A172 (cell line): ENCODE measurements at places on chromosomes 16 and 17.

- no peak for DNase-seq
Measured at GRCh38 chr16:14284930-14285512, 213.9 kb downstream of the MRTFB start.

DNA sequence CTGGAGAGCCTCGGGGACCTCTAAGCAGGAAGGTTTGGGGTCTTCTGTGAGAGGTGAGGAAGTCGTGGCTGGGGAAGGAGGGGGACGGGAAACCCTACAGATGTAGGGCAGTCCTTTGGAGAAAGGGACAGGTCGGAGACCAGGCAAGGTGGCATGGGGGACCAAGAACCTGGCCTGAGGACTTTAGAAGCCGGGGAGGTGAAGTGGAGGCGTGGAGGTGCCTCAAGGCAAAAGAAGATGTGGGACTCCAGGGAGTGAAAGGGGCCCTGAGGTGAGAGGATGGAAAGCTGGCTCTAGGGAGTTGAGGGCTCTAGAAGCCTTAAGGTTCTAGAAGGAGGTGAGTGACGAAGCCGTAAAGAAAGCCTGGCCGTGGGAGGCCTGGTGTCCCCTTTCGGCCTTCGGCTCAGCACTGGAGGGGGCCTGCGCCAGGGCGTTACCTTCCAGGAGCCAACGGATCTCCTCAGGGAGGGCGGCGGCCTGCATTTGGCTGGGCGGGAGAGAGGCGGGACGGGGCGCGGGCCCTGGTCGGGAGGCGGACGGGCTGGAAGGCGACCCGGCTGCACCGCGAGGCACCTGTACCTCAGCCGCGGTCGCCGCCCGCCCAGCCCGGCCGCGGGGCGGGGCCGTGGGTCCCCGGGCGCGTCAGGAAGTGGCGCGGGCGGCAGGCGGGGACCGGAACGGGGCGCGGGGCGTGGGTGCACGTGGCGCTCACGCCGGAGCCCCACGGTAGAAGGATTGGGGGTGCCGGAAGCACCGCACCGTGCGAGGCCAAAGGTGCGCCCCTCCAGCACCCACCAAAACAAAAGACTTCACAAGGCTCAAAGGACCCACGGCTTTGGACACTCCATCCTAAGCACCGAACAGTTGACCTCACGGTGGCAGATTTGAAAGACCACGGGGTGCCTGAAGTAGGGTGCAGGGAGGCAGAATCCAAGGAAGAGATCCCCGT lies at the start of gene SKAP1:
TSS of gene SKAP1 (minus strand) at position 577 of the 949 bp plus-strand sequence.
- no peak for DNase-seq

- no peak for DNase-seq
Measured at GRCh38 chr17:81170727-81171494, 4.9 kb upstream of the AATK start.

GRCh38 chr17:20924306-20924705 lies 118.5 kb downstream of the USP22 start:
- DNase-seq: no peak

GRCh38 chr16:82638095-82638798 lies 11.5 kb downstream of the CDH13 start:
- peak; percentile 92 for DNase-seq

DNA sequence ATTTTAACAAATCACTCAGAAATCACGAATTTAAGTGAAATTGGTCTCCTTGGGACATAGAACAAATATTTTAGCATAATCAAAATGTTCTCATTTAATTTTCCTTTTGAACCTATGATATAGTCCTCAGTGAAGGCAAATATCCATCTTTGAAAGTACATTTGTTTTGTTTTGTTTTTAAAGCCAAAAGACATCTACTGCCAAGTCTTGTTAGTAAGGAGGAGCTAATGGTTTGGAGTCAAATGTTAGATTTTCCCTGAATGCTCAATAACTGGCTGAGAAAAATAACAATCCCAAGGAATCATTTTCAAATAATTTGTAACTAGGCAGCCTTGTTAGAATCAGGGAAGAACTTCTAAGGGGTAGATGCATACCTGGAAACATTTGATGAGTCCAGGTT lies 302.9 kb upstream of the MAF start:
- DNase-seq: no peak

- DNase-seq: no peak
Measured at GRCh38 chr17:52505601-52506000, 347.1 kb upstream of the CA10 start.

GRCh38 chr16:30005341-30006094 lies 5.3 kb downstream of the DOC2A start:
- peak; percentile 42 for DNase-seq

- no peak for DNase-seq
Measured at GRCh38 chr17:71455219-71455618, 665.6 kb upstream of the SOX9 start.

DNA sequence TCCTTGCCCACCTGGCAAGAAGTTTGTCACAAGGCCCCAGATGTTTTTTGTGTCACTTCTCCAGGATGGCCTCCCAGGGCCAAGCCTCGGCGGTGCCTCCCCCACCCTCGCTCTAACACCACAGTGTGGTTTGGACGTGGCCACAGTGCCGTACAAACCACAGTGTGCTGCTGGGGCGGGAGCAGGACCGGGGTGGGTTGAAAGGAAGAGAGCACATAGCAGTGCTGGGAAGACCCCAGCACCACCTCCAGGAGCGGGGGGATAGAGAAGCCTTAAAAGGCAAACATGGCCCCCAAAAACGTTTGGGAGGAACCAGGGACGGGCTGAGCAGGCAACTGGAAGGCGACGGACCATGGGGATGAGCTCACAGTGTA lies 5.0 kb upstream of the BCL6B start:
- DNase-seq: no peak

DNA sequence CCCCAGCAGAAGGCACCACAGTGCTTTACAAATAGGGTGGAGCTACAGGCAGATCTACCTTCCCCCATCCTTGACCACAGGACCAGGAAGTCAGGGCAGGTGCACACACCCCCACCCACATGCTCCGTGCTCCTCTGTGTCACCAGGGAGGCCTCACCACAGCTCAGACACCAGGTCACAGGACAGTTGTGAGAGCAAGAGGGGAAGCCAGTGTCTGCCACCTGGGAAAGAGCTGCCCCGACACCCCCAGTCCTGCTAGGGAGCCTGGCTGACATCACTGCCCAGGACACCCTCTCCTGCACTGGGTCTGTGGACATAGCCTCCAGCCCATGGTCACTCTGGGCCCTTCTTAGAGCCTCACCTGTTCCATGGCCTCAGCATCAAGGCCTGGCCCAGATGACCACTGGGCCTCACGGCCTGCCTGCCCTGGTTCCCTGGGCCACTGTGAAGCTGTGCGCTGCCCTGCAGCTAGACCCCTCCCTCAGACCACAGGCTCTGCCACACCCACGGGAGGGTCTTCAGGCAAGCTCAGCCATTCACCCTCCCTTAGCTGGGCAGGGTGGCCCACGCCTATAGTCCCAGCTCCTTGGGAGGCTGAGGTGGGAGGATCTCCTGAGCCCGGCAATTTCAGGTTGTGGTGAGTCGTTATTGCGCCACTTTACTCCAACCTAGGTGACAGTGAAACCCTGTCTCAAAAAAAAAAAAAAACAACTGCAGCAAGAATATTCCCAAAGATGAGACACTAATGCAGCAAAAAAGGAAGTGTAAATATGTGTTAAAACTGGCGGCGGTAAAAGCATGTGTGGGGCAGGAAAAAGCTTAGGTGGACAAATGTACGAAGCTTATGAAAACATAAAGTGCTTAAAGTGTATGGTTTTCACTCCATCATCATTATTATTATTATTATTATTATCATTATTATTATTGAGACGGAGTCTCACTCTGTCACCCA lies 14.2 kb downstream of the POLR3K start:
- DNase-seq: no peak

DNA sequence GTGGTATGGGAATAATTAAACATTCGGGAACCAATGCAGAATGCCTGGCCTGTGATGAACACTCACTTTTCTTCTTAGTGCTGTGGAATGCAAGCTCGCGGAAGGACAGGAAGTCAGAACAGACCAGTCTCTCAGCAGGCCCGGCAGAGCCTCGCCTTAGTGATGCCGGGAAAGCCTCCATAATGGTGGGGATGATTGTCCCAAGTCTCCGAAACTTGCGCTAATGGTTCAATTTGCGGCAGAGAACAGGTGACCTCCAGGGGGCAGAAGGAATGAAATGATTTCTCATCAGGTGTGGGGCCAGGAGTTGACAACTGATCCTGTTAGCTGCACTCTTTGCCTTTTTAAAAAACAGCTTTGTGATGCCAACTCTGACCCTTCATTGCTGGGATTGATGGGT lies 170.6 kb downstream of the GSG1L start:
- no peak for DNase-seq

GRCh38 chr17:47990962-47991731 lies 20.2 kb downstream of the CDK5RAP3 start:
- DNase-seq: no peak
